ENCODE measurements at places on chromosomes 12 and 14. TPM values are rescaled to one million over a fixed set of nuclear protein-coding genes. Genes with fewer than 3 reads are reported as not detected.

- no peak for DNase-seq
Observed at GRCh38 chr12:120091371-120092090, 25.0 kb downstream of the RAB35 start.

GRCh38 chr14:95507174-95507573, 9.3 kb downstream of the SYNE3 start:
- peak; percentile 97 for DNase-seq

Gene RPGRIP1
- not detected for total RNA-seq

Gene VWF
- total RNA-seq, result 1.4 TPM

- DNase-seq, result no peak
Observed at GRCh38 chr12:67508830-67509229, 139.7 kb upstream of the DYRK2 start.

Gene TCL1B
- total RNA-seq, result not detected

Gene FBXO33
- 17.5 TPM for total RNA-seq

Gene RNASE7
- total RNA-seq, result not detected

- peak; percentile 98 for DNase-seq
Observed at GRCh38 chr14:61476754-61477410, 155.5 kb downstream of the PRKCH start.

GRCh38 chr14:102941419-102942011, 19.1 kb downstream of the AMN start:
- no peak for DNase-seq

Gene NRL
- 4.1 TPM for total RNA-seq

Gene NPFF
- not detected for total RNA-seq

- DNase-seq, result no peak
Observed at GRCh38 chr14:104886690-104887622, 21.9 kb downstream of the CEP170B start.

GRCh38 chr14:73188501-73188911, 48.8 kb upstream of the PAPLN start:
- DNase-seq, result peak; percentile 67

DNA sequence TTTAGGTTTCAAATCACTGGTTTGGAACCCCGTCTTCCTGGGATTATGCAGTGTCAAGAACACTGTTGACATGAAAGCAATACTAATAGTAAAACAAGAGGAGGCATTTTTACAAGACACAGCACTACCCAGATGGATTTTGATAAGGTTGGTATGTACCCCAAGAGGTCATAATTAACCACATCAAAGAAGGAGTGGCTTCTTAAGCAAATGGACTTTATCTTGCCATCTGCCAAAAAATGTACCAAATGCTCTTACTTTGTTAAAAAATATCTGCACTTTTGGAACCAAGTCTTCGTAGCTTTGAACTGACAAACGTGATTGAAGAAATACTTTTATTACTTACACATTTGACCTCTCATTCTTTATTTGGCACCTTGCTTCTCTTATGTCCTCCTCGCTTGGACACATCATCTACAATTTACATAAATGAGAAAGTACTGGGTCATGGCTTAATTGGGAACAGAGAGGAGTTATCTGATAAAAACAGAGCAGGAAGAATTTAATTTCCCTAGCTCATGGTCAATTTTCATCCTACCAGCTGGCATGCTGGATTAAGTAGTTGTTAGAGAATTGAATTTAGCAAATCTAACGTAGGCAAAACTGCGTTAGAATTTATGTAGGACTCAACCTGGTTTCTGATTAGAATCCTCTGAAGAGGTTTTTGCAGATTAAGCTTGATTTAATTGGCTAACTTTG, 54.5 kb upstream of the PRICKLE1 start:
- DNase-seq, result no peak

GRCh38 chr14:29220072-29220471, 453.5 kb downstream of the FOXG1 start:
- DNase-seq, result no peak

Gene RNASE1
- 1.7 TPM for total RNA-seq

- DNase-seq, result no peak
Observed at GRCh38 chr12:4047421-4047820, 174.2 kb upstream of the PARP11 start.

GRCh38 chr14:20857630-20858261, 33.4 kb upstream of the RNASE3 start:
- peak; percentile 60 for DNase-seq

Gene HCAR1
- 2.2 TPM for total RNA-seq

- no peak for DNase-seq
Observed at GRCh38 chr14:75379246-75379929, 48.4 kb upstream of the JDP2 start.

GRCh38 chr14:104399432-104400155, 180.0 kb upstream of the C14orf180 start:
- DNase-seq, result no peak

DNA sequence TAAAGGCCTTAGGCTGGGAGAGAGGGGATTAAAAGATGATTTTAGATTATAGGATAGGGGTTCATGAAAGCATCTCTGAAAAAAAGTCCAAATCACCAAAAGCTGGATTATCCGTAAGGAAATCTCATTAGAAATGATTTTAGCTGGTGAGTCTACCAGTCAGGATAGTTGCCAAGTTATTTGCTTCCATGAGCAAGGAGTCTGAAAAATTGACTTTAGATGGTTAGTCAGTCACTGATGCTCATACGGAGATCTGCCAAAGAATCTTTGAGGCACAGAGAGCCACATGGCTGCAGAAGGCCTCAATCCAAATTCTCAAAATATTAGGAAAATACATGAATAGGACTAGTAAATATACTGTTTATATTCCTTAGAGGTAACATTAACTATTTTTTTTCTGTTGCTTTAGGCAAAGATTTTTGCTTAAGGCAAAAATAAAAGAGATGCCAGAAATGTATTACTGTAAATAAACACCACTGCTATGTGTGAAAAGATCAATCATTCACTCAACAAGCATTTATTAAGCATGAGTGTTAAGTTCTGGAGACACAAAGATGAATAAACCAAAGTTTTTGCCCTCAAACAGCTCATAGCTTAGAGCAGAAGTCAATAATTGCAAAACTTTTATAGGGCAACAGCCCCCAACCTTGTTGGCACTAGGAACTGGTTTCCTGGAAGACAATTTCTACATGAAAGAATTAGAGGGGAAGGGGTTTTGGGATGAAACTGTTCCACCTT, 105.2 kb downstream of the BBS10 start:
- DNase-seq, result peak; percentile 67

DNA sequence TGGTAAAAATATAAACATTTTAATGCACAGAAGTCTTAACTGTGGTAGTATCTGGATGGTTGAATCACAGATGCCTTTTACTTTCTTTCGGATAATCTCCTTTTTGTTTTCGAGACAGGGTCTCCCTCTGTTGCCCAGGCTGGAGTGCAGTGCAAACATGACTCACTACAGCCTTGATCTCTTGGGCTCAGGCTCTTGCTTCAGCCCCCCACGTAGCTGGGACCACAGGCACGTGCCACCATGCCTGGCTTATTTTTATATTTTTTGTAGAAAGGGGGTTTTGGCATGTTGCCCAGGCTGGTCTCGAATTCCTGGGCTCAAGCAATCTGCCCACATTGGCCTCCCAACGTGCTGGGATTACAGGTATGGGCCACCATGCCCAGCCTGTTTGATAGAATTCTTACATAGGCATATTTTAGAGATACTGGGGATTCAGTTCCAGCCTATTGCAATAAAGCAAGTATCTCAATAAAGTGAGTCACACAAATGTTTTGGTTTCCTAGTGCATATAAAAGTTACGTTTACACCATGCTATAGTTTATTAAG, 99.2 kb downstream of the SNAPC1 start:
- no peak for DNase-seq

DNA sequence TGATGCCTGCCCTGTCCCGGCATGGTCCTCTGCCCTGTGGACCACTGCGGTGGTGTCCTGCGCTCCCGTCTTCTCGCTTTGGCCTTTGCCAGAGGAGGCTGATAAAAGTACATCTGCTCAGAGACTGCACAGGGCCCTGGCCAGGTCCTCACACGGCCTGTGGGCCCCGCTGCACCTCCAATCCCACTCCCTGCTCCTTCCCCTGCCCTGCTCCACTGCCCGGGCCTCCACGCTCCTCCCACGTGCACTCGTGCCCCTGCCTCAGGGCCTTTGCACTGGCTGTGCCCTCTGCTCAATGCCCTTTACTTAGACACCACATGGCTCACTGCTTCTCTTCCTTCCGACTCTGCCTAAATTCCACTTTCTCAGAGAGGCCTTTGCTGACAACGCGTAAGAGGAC, 49.3 kb upstream of the BEGAIN start:
- DNase-seq, result no peak

Gene ZNF84
- total RNA-seq, result 26.7 TPM

- peak; percentile 32 for DNase-seq
Observed at GRCh38 chr14:103630364-103631108, 1.5 kb downstream of the KLC1 start.

GRCh38 chr12:116261525-116262100, 15.9 kb downstream of the MED13L start:
- no peak for DNase-seq

Gene FGF6
- total RNA-seq, result not detected

Gene NANOG
- total RNA-seq, result 0.16 TPM

GRCh38 chr12:12717586-12718380, 615 bp downstream of the CDKN1B start:
- DNase-seq, result peak; percentile 30

All from fibroblast of the aortic adventitia (primary cell).